CD4-positive, CD25-positive, alpha-beta regulatory T cell (primary cell): ENCODE measurements at places on chromosomes 2 and 18. TPM values are rescaled to one million over a fixed set of nuclear protein-coding genes. Genes with fewer than 3 reads are reported as not detected.

Gene SLC19A3
- total RNA-seq: not detected

Gene FRZB
- total RNA-seq: not detected

- no peak for DNase-seq
Observed at GRCh38 chr2:73091164-73091563, 19.7 kb upstream of the SFXN5 start.

Gene ITGB6
- not detected for total RNA-seq

Gene LHCGR
- total RNA-seq: not detected

DNA sequence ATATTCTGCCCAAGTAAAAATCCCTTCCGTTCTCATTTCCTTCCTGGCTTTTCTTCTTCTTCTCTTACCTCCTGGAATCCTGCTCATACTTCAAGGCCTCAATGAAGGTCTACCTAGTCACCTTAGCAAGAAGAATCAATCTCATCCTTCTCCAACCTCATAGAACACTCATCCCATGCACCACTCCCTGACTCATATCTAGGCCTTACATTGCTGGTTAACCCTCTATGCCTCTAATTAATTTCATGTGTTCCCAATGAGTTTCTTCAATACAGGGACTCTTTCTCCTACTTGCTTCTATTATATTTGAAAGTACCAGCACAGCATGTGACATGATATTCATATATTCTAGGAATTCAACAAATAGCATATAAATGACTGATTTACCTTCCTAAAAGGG lies 63.0 kb downstream of the BCL11A start:
- no peak for DNase-seq

- no peak for DNase-seq
Observed at GRCh38 chr2:86335865-86336674, 1.4 kb downstream of the REEP1 start.

DNA sequence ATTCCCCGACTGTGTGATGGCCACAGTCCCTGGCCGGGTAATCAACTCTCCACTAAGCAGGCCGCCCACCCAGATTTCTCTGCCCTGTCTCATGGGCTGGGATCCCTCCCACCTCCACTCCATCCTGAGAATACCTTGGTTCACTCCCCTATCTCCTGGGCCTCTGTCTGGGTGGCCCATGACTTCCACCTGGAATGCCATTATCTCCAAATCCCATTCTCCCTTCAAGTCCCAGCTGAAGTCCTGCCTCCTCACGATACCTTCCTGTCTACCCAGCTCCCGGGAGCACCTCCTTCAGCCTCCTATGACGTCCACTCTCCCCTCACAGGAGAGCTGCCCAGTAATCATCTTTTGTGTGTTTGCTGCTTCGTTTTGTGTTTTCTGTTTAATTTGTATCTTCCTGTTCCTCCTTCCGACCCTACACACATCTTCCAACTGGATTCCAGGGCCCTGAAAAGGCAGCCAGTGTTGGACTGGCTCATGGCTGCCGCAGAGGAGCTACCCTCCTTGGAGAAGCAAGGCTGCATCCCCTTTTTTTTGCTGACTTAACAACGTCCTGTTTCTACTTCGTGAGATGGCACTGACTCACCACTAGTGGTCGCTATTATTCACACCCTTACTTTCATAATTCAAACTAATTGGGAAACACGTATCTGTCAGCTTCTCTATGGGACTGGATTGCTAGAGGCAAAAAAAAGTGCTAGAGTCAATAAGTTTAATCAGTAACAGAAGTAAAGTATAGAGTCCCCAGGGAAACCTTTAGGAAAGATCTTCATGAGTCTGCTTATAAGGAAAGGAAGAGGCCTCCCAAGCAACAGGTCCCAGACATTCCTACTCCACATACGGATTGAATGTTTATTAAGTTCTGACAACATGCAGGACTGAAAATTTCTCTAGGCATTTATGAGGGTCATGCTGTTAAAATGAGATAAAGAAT lies 171.9 kb upstream of the GATA6 start:
- DNase-seq: peak; percentile 42

Gene RGPD3
- 0.44 TPM for total RNA-seq
